Activated CD8-positive, alpha-beta memory T cell treated with anti-CD3 and anti-CD28 coated beads, Interleukin-2, amount 50 U/mL, for 4 hours (primary cell): ENCODE measurements at places on chromosomes 13 and 19.

- DNase-seq: no peak
Measured at GRCh38 chr19:32138416-32138815, 207.0 kb upstream of the ZNF507 start.

DNA sequence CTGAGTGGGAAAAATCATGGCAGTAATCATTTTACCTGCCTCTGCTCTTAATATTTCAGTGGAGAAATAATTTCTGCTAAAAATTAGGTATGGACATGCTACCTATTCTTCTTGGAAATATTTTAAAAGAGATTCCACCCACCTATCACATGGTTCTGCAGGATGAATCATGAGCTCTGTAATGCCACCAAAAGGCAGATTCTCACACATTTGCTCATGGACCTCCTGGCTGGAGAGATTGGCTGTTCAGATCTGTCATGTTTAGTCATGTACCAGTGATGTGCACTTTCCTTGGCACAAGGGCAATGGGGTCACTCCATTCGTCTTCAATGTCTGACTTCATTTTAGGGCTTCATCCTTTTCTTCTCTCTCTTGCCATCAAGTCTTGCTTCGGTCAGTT lies 101.8 kb upstream of the MBNL2 start:
- no peak for DNase-seq

- DNase-seq: no peak
Measured at GRCh38 chr19:56699552-56699951, 28.0 kb upstream of the ZNF835 start.

- DNase-seq: no peak
Measured at GRCh38 chr13:44537248-44537647, 38.9 kb downstream of the TSC22D1 start.

DNA sequence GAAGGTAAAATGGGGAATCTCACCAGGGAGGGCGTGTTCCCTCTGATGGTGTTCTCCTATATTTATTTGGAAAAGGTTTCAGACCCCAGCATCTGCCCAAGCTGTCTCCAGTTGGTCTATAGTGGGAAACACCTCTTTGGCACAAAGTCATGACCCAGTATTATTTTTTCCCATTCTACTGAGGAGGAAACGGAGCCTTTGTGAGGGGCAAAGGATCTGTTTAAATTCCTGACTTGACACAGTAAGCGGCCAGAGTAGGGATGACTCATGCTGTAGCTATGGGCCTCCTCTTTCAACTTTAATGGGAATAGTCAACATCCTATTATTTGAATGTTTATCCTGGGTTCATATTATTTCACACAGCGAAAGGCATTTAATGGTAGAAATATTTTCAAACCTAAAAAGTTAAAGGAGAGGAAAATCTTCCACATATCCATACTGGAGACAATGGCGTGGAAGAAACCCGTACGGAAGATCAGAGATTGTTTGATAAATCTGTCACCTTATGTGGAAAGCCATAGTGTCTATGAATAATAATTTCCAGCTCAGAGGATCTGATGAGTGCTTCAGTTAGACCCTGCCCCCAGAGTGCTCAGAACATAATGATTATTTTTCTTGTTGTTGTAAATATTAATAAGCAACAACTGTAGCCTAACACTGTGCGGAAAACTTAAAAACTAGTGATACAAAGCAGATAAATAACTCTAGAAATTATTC lies 126.0 kb downstream of the FOXO1 start:
- DNase-seq: no peak

DNA sequence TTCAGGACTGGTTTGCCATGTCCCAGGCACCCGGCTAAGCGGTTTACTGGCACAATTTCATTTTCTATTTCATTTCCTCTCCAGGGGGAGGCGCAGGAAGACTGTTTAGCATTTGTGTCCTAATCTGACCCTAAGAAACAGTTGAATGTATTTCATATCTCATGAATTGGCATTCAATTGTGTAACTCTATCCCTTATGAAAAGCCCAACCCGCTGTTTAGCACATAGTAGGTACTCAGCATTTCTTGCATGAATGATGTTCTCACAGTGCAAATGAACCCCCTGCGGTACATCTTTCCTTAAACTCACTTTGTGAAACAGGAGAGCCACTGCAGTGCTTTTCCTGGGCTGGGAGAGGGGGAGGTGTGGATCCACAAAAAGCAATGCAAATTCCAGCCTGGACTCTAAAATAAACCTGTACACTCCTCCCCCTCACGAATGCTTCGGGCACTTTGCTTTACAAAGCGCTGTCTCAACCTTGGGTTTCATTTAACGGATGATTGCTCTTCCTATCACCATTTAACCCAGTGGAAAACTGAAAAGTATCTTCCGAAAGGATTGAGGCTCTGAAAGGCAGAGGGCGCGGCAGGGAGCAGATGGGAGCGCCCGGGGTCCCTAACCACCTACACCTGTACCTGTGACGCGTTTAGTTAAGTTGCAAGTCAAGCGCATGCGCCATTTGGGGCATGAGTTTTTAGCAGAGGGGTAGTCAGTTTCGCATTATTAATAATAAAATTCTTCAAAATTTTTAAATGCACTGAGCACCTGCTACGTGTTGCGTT lies 1.2 kb upstream of the EEF2 start:
- no peak for DNase-seq
